SK-MEL-5 (cell line): ENCODE measurements at places on chromosomes 6 and 20. TPM values are rescaled to one million over a fixed set of nuclear protein-coding genes. Genes with fewer than 3 reads are reported as not detected.

CD109 gene
- total RNA-seq = 53.1 and 55.9 TPM in 2 replicates

DNA sequence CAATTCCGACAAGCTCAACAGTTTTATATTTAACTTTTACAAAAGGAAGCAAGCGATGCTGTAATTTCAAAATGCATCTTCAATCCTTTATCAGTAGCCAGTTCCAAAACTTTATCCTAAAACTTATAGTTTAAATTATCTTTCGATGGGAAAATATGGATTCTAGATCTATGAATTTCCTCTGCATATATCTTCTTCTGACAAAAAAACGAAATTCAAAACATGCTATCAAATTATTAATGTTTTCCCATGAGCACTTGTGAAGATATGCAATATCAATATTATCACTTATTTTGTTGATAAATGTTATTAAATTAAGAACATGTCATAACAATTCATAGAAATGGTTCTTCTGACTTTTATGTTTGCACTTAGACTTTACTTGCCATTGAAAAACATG lies 2.3 kb downstream of the NCR2 start:
- DNase-seq = no peak

RIMS4 gene
- total RNA-seq = 10.7 and 10.9 TPM in 2 replicates

EZR gene
- total RNA-seq = 59.8 and 69.4 TPM in 2 replicates

DNA sequence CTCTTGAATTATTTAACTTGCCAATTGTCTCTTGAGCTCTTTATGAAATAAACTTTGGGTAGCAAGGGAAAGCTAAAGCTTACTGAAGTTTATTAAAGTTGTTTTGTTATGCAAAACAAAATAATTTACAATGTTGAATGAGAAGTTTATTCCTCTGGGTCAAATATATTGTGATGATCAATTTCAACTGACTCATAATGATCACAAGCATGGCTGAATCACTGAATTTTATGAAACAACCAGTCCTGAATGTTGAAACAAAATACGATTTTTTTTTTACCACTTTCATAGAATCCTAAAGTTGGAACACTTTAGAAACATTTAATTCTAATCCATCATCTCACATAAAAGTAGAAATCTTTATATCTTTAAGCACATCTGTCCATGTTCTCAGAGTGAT lies 110.3 kb downstream of the RWDD2A start:
- DNase-seq = no peak

DNA sequence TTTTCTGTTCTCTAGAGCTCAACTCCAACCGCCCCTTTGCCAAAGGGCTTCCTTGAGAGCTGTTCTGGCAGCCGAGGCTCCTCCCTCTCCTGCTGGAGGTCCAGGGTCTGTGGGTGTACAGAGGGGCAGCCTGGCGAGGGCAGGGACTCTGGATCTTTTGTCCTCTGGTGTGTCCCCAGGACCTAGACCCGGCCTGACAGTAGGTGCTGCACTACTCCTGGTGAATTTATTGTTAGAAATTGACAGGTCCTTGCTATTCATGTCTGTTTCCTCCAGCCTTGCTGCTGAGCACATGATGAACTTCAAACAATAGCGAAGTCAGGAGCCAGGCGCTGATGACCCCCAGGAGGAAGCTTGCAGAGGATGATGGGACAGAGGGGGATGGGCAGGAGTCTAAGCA lies 234.7 kb upstream of the SULF2 start:
- no peak for DNase-seq

DNA sequence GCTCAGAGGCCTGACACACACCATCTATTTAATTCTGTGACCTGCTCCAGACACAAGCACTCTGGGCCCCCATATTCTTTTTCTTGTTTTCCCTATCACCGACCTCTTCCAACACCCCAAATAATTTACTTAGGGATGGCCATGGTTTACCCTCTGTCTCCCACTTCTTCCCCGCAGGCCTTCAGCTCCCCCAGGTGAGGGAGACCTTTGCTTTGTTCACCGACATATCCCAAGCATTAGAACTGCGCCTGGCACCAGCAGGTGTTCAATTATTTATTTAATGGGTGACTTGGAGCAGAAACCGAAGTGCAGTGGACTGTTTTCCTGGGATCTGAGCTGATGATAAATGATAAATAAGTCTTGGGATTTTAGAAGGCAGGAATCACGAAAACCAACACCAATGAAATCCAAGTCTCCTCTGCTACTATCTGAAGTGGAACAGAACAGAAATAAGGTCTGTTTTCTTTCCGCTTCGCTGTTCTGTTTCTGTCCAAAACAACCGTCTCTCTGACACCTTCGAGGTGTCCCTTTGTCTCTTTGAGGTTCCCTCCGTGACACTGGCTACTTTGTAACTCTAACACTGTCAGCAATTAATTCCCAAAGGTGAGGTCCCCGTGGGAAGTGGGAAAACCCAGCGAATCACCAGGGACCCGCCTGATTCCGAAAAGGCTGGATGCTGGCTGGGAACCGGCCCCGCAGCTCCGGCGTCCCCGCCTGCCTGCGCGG lies 1.1 kb upstream of the RIN2 start:
- DNase-seq = no peak

- no peak for DNase-seq
Measured at GRCh38 chr6:27136978-27137814, 110.3 kb upstream of the PRSS16 start.
